ENCODE measurements at places on chromosomes 5 and 9. TPM values are rescaled to one million over a fixed set of nuclear protein-coding genes. Genes with fewer than 3 reads are reported as not detected.

The GABRA1 gene
- not detected for total RNA-seq

DNA sequence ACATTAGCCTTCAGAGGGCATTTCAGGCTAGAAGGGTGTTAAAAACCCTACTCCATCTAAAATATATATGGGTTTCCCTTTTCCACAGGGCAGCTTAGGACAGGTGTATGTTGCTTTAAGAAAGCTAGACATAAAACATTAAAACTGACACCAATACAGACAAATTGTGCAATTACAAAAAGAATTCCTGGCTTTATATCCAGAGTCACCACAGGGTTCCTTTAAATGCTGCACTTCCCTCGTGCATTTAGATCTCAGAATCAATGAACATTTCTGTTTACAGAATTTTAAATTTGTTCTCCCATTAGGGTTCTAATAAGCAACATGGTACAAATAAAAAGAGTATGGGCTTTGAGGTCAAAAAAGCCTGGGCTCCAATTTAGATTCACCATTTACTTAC lies 170.2 kb downstream of the MAPKAP1 start:
- H3K4me3 ChIP-seq = no peak overlapping the region
- no peaks in the 10 kb centered on the region for H3K27me3 ChIP-seq
- DNase-seq = no peak
- no peaks in the 10 kb centered on the region for H3K36me3 ChIP-seq
- H3K27ac ChIP-seq = no peak overlapping the region
- no peaks in the 10 kb centered on the region for H3K4me1 ChIP-seq

GRCh38 chr9:78559449-78559885 lies 262.5 kb downstream of the PSAT1 start:
- H3K4me3 ChIP-seq = no peak overlapping the region
- H3K27me3 ChIP-seq = no peaks in the 10 kb centered on the region
- no peaks in the 10 kb centered on the region for H3K4me1 ChIP-seq
- no peaks in the 10 kb centered on the region for H3K36me3 ChIP-seq

DNA sequence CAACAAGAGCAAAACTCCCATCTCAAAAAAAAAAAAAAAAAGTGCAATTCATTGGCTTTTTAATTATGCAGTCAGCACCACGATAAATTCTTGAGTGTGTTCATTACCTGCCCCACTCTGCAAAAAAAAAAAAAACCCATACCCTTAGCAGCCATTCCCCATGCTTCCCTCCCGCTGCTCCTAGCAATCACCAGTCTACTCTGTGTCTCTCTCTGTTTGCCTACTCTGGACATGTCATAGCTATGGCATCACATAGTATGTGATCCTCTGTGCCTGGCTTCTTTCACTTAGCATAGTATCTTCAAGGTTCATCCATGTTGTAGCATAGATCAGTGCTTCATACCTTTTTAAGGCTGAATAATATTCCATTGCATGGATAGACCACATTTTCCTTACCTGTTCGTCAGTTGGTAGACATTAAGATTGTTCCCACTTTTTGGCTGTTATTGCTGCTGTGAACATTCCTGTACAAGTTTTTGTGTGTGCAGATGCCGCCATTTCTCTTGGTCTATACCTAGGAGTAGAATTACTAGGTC lies 7.0 kb upstream of the PRR7 start:
- peak overlapping the region; percentile 42 for H3K4me3 ChIP-seq
- H3K27me3 ChIP-seq = peaks cover 6% of the 10 kb centered on the region
- no peak overlapping the region for H3K27ac ChIP-seq
- H3K36me3 ChIP-seq = peaks cover 9% of the 10 kb centered on the region
- peaks cover 7% of the 10 kb centered on the region for H3K4me1 ChIP-seq

The ZNF782 gene
- 7.9 TPM for total RNA-seq

DNA sequence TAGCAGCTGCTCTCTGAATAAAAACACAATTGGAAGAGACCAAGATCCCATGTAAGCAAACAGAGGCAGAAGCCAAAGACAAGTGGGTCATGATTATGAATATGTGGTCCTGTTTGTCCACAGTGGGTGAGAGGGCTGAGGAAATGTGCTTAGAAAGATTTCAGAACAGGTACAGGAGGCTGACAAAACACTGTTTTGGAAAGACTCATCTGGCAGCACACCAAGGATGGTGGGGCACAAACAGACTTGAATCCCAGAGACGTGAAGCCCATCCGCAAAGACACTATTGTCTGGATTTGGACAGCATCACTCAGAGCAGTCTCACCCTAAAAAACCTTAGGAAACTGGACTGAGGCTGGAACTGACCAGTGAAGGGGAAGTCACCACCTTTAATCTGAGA lies 85.0 kb downstream of the ADRB2 start:
- peaks cover 6% of the 10 kb centered on the region for H3K4me1 ChIP-seq
- no peaks in the 10 kb centered on the region for H3K36me3 ChIP-seq

DNA sequence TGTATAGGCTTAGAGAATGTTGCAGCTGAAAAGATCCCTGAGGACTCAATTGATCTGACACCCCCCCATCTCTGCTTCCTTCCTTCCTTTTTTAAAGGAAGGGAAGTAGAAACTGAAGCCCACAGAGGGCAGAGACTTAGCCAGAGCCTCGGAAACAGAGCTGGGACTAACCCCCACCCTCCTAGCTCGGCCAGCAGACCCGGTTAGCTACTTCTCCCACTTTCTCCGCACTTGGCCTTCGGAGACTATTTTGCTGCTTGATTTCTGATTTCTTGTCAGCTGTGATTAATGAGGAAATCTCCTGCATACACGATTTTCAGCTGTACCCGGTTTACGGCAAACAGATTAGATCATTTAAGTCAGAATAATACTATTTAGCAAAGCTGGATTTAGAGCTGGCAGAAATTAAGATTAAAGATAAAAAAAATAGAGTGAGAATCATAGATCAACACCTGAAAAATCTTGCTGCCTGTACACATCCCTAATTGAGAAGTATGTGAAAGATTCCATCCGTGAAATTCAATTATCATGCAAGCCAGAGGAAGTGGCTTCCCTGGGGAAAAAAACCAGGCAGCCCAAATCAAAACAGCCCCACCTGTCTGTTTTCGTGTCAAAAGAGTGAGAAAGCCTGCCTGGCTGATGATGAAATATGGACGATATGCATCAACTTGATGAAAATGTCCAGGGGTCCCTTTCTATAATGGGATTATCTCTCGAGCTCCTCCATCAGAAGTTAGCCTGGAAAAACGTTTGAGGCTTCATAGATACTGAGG lies 159.5 kb upstream of the SHB start:
- no peaks in the 10 kb centered on the region for H3K36me3 ChIP-seq
- no peak overlapping the region for H3K4me3 ChIP-seq
- H3K4me1 ChIP-seq = peaks cover 35% of the 10 kb centered on the region
- no peak for DNase-seq
- H3K27me3 ChIP-seq = peaks cover 36% of the 10 kb centered on the region

DNA sequence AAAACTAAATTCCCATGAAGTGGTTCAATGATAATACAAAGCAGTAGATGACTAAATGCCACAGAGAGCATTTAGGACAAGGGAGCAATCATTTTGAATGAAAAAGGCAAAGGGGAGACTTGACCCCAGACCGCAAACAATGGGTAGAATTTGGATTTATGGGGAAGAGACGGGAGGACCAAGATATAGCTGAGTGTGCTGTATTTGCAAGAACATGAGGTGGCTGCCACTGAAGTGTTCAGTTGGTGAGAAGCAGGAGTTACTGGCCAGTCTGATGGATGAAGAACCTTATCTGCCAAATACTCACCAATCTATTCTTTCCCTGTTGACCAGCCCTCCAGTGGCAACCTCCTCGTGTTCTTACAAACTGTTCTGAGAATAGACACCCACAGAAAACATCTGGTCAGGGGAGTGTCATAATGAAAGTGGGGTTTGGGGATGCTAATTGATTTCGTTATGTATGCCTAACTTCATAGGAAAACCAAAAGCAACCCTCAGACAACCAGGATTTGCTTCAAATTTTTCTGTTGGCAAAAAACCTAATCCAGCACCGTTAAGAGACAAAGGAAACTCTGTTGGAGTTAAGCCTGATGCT lies 19.8 kb downstream of the TDRD7 start:
- H3K27me3 ChIP-seq = no peaks in the 10 kb centered on the region
- H3K4me3 ChIP-seq = no peak overlapping the region
- H3K36me3 ChIP-seq = no peaks in the 10 kb centered on the region
- no peaks in the 10 kb centered on the region for H3K4me1 ChIP-seq
- DNase-seq = no peak

DNA sequence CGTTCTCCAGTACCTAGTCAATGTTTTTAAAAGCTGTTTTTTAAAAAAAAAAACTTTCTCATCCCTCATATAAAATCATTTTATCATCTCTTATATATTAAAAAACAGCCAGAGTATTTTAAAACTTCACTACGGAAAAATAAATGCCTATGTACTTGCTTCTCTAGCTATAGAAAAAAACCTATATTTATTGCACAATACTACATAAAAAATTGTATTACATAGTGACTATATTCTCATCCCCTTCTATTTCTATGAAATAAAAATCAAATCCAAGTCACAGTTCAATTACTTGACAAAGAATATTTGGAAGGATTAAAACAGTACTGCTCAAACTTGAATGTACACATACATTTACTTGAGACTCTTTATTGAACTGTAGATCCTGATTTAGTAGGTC lies 56.7 kb downstream of the RICTOR start:
- H3K27me3 ChIP-seq = no peaks in the 10 kb centered on the region
- no peak for DNase-seq
- peaks cover 13% of the 10 kb centered on the region for H3K4me1 ChIP-seq
- H3K4me3 ChIP-seq = no peak overlapping the region
- peaks cover 2% of the 10 kb centered on the region for H3K36me3 ChIP-seq

The C5orf52 gene
- not detected for total RNA-seq

The PRR16 gene
- not detected for total RNA-seq

- no peaks in the 10 kb centered on the region for H3K27me3 ChIP-seq
- no peak overlapping the region for H3K27ac ChIP-seq
- H3K36me3 ChIP-seq = no peaks in the 10 kb centered on the region
- no peak overlapping the region for H3K4me3 ChIP-seq
These were observed 297.4 kb upstream of the ZNF608 start for GRCh38 chr5:125043781-125044391.

The MAP3K1 gene
- total RNA-seq = 27.9 TPM

DNA sequence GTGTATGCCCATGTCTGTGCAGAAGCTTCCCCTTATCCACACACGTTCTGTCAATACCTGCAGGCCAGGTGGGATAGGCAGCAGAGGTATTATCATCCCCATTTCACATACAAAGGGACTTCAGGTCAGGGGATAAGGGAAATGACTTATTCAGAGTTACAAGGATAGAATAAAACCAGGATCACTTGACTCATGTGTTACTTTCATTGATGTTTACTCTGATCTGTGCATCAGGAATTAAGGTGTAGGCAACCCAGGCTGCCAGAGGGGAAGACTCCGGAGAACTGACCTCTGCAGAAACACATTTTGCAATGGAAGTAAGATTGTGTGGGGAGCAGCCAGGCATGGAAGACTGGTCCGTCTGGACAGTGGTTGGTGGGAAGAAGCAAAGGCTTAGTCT lies 74.2 kb upstream of the FSTL4 start:
- no peak overlapping the region for H3K27ac ChIP-seq
- H3K4me3 ChIP-seq = no peak overlapping the region
- no peak for DNase-seq
- peaks cover 21% of the 10 kb centered on the region for H3K27me3 ChIP-seq
- peaks cover 4% of the 10 kb centered on the region for H3K4me1 ChIP-seq

The PAM gene
- 84.1 TPM for total RNA-seq

The FOXD4L4 gene
- 0.16 TPM for total RNA-seq

DNA sequence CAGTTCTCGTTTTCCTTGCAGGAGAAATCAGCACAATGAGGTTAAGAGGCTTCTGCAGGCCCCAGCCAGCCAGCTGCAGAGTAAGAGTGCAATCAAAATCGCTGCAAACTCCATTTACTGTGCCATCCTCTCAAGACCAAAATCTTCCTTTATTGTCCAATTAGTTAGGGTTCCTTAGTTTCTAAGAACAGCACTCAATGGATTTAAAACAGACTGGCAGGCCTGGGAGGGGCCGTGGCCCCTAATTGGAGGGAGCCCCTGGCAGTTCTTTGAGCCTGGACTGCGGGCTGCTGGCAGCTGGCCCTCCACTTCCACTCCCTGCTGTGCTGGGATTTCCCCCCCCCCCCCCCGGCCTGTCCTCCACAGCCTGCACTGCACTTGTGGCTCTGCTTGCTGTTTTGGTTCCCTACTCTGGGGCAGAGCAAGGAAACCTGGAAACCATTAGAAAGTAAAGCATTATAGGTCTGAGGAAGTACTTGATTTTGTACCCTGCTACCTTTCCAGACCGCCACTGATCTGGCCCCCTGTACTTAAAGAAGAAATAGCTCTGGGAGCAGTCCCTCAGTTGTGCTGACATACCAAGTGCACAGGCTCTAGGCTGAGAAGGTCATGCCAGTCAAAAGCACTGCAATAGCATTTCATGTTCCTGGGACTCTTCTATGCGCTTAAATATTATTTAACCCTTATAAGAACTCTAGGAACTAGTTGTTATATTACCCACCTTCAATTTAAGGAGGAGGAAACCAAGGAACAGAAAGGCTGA lies 129.0 kb downstream of the APBA1 start:
- H3K27me3 ChIP-seq = no peaks in the 10 kb centered on the region
- H3K27ac ChIP-seq = peak overlapping the region; percentile 73
- H3K4me1 ChIP-seq = peaks cover 31% of the 10 kb centered on the region
- peak; percentile 36 for DNase-seq
- H3K36me3 ChIP-seq = no peaks in the 10 kb centered on the region

DNA sequence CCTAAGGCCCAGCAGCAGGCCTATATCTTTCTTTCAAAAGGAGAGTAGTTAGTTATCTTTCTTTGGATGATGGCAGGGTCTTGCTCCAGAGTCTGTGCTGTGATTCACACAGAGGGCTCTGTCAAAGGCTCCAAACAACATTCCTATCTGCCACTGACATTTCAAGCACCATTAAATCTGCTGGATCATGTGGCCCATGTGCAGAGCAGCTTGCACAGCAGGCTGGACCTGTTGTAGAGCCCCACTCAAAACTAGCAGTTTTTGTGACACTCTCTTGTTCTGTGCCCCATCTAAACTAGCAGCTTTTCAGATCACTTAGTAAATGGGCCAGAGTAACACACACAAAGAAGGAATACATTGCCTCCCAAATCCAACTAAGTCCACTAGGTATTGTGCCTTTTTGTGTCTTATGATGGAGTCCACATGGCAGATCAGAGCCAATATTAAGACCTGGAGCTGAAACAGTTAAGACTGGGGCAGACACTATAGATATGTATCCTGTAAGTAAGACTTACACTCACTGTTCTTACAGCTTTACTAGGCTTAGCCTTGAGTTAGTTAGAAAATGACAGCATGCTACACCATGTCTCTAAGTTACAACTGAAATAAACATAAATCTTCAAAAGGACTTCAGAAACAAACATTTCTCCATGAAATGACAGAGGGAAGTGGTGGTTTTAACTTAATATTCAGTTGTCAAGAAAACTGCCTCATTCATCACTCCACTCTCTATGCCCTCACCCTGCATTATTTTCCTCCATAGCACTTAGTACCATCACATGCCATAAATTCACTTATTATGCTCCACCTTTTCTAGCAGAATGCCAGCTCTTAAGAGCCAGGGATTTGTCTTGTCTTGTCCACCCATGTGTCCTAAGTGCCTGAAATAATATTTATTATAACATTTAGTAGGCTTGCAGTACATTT lies 400.9 kb downstream of the RAB3C start:
- no peaks in the 10 kb centered on the region for H3K27me3 ChIP-seq
- H3K36me3 ChIP-seq = peaks cover 12% of the 10 kb centered on the region
- DNase-seq = no peak

GRCh38 chr9:34986540-34987047 lies 3.0 kb upstream of the DNAJB5 start:
- H3K27ac ChIP-seq = peak overlapping the region; percentile 40
- peaks cover 55% of the 10 kb centered on the region for H3K4me1 ChIP-seq
- H3K4me3 ChIP-seq = peak overlapping the region; percentile 31
- no peaks in the 10 kb centered on the region for H3K27me3 ChIP-seq
- no peaks in the 10 kb centered on the region for H3K36me3 ChIP-seq

GRCh38 chr9:126663661-126664072 lies 49.9 kb downstream of the LMX1B start:
- H3K4me1 ChIP-seq = peaks cover 33% of the 10 kb centered on the region
- no peak overlapping the region for H3K4me3 ChIP-seq
- DNase-seq = no peak
- no peaks in the 10 kb centered on the region for H3K36me3 ChIP-seq
- peaks cover 15% of the 10 kb centered on the region for H3K27me3 ChIP-seq

Data from neural crest cell (in vitro differentiated cells).